ENCODE measurements at places on chromosomes 3 and 15.

DNA sequence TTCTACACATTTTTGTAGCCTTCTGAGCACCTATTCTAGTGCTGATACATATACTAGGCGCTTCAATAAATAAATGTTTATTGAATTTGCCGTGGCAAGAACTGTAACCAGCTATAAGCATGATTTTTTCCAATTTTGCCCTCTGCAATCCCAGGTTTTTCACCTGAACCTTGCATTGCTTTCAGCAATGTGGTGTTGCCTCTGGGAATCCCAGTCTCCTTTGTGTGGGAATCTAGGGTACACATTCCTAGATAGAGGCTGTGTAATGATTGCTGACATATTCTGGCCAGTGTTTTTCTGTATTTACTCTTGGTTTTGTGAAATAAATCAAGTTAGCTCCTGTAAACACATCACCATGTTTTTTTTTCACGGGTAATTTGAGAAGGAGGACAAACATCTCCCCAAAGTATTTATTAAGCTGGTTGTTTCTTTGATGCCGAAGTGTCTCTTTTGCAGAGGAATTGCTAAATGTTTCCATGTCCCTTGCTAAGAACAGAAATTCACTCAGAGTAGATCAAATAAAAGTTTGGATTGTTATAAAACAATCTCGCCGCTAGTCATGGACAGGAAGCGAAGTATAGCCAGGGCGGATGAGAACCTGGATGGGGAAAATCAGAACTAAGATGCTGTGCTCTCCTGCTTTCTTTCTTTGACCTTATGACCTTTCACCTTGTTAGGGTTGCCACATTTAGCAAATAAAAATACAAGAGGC is 1.2 kb downstream of the CFAP91 start:
- DNase-seq: no peak

- no peak for DNase-seq
These were observed 1.5 kb downstream of the STXBP5L start for GRCh38 chr3:120909602-120909878.

DNA sequence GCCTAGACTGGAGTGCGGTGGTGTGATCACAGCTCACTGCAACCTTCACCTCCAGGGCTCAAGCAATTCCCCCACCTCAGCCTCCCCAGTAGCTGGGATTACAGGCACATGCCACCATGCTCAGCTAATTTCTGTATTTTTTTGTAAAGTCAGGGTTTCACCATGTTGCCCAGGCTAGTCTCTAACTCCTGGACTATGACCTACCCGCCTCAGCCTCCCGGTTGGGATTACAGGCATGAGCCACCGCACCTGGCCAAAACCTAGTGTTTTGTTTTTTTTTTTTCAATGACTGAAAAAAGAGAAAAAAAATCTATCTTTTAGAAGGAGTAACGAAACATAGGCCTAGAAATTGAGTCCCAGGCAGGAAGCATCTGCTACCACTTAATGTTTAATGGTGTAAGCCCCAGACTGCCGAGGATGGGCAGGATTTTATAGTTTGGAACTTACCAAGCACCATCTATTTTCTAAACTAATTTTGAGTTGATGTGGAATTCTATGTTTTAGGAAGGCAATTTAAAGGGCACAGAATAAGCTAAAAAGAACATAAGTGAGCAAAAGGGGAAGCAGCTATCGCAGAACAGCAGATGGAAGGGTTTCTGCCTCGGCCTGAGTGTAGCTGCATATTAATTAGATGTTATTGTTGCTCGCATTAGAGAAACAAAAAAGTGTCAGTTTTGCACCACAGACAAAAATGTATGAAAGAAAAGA is 24.2 kb upstream of the CA12 start:
- DNase-seq: no peak

DNA sequence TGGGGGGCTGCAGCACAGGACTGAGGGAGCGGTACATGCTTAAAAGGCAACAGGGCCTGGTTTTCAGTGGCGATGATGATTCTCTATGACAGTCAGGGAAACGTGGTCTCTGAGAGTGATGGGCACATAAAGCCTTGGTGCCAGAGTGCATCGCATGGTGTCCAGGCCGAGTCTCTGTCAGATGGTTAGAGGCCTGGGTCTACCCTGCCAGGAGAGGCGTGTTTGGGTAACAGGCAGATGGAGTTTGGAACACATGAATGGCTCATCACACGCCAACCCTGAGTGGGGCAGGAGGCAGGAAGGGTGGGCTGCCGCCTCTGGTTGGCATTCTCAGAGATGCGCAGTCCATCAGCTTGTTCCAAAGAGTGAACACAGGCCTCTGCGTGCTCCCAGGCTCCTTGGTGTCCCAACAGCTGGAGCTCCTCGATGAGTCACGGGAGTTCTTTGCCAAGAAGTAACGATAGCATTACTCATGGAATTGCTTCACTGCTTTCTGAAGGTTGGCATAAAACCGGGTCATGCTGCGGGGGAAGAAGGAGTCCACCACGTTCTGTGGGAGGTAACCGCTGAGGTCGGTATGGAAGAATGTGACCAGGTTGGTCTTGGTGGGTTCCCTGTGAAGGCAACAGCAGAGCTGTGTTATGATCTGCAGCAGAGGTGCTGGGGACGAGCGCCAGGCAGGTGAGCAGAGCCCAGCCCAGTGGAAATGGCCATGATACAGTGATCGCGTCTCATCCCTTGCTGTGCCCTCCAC is 11.0 kb downstream of the STARD5 start:
- DNase-seq: no peak

GRCh38 chr3:129629011-129629410 is 22.5 kb upstream of the PLXND1 start:
- DNase-seq: no peak

DNA sequence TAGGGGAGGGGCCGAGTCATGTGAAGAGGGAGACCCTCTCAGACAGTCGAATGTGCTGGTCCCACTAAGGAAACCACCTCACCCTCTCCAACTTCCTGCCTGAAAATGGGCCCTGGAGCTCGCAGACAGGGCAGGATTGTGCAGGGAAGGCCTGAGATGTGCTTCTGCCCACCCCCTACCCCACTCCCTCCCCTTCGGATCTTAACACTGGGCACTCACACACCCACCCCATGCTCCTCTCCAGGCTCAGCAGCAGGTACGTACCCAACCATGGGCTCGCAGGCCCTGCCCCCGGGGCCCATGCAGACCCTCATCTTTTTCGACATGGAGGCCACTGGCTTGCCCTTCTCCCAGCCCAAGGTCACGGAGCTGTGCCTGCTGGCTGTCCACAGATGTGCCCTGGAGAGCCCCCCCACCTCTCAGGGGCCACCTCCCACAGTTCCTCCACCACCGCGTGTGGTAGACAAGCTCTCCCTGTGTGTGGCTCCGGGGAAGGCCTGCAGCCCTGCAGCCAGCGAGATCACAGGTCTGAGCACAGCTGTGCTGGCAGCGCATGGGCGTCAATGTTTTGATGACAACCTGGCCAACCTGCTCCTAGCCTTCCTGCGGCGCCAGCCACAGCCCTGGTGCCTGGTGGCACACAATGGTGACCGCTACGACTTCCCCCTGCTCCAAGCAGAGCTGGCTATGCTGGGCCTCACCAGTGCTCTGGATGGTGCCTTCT is 20.0 kb downstream of the ATRIP start:
- no peak for DNase-seq
